SJSA1 (cell line): ENCODE measurements at places on chromosomes 2 and 18. TPM values are rescaled to one million over a fixed set of nuclear protein-coding genes. Genes with fewer than 3 reads are reported as not detected.

DNA sequence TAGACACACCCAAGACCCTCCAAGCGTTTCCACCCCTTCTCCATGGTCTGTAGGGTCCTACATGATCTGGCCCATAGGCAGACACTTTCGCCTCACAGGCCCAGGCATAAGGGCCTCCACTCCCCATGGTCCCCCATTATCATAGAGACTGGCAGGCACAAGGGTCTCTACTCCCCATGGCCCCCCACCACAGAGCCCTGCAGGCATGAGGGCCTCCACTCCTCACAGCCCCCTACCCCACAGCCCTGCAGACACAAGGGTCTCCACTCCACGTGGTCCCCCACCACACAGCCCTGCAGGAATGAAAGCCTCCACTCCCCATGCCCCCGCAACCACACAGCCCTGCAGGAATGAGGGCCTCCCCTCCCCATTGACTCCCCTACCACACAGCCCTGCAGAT lies 159.7 kb upstream of the AGAP1 start:
- no peaks in the 10 kb centered on the region for H3K36me3 ChIP-seq
- H3K27ac ChIP-seq, result no peak overlapping the region
- H3K4me1 ChIP-seq, result peaks cover 7% of the 10 kb centered on the region
- no peak for DNase-seq
- no peaks in the 10 kb centered on the region for H3K27me3 ChIP-seq

GRCh38 chr2:144424559-144425240 lies 95.2 kb downstream of the ZEB2 start:
- no peak overlapping the region for H3K27ac ChIP-seq
- DNase-seq, result no peak
- H3K4me1 ChIP-seq, result peaks cover 25% of the 10 kb centered on the region
- no peak overlapping the region for H3K4me3 ChIP-seq
- no peaks in the 10 kb centered on the region for H3K27me3 ChIP-seq

RAB27B gene
- 0.88 and 1.1 TPM in 2 replicates for total RNA-seq

EPAS1 gene
- 12.9 and 13.1 TPM in 2 replicates for total RNA-seq
